Activated naive CD4-positive, alpha-beta T cell treated with anti-CD3 and anti-CD28 coated beads for 36 hours (primary cell): ENCODE measurements at places on chromosomes 5 and 9. TPM values are rescaled to one million over a fixed set of nuclear protein-coding genes. Genes with fewer than 3 reads are reported as not detected.
A peak's percentile ranks its signal among the peaks of the same experiment; 100 is the strongest.

Gene TAL2
- total RNA-seq, result not detected

DNA sequence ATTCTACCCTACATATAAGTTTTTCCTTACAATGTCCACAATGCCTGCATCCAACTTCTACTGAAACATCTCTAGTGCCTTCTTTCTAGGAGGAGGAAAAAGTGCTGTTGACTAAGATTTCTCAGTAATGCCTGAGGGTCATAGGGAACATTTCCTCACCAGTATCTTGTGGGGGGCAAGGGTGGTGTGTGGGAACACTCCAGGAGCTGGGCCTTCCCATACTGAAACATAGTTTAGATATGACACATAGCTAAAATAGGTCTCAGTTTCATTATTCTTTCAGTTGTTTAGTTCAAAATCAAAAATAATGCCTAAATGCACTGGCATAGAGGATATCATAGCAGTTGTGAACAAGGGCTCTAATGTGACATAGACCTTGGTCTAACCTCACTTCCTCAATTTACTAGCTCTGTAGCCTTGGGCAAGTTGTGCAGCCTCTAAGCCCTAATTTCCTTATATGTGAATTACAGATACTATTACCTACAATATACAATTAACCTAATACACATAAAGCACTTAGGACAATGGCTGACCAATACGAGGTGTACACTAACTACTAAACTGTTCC lies 66.1 kb downstream of the HAPLN1 start:
- DNase-seq, result no peak

GRCh38 chr5:87069974-87070608 lies 197.6 kb upstream of the RASA1 start:
- DNase-seq, result peak; percentile 10

DNA sequence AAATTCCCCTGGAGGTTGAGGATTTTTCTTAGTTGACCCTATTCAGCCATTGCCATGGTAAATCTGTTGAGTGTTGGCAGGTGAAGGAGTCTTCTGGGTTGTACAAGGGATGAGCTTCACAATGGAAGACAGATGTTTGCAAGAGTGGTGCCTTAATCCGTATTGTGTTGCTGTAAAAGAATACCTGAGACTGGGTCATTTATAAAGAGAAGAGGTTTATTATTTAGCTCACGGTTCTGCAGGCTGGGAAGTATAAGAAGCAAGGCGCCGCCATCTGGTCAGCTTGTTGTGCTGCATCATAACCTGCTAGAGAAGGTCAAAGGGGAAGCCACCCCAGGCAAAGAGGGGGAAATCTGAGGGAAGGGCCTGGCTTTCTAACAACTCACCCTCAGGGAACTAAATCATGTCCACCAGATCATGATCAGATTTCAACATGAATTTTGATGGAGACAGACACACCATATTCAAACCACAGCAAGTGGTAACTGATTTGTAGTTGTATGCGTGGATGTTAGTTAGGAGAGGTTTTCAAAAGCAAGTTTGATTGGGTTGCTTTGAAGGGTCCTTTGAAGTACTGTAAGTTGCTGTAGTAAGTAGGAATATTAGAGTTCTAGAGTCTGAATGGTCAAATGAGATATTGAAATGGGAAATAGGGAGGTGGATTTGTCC lies 2.5 kb downstream of the TNPO1 start:
- peak; percentile 74 for DNase-seq

- no peak for DNase-seq
These were observed 57.1 kb downstream of the IPPK start for GRCh38 chr9:92612816-92613215.

Gene LHX3
- total RNA-seq, result not detected

Gene PPP2CA
- 135 TPM for total RNA-seq

DNA sequence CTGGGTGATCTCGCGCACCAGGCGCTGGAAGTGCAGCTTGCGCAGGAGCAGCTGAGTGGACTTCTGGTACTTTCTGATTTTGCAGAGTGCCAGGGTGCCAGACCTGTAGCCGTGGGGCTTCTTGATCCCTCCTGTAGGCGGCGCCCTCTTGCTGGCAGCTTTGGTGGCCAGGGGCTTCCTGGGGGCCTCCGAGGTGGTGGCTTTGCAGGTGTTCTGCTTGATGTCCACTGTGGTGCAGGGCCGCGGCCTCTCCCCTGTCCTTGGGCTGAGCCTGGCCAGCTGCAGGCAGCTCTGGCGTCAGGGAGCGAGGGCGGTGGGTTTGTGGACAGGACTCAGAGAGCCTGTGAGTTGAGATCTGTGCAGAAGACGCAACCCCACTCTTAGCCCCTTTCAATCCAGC lies 36.1 kb downstream of the TAF11L14 start:
- no peak for DNase-seq

DNA sequence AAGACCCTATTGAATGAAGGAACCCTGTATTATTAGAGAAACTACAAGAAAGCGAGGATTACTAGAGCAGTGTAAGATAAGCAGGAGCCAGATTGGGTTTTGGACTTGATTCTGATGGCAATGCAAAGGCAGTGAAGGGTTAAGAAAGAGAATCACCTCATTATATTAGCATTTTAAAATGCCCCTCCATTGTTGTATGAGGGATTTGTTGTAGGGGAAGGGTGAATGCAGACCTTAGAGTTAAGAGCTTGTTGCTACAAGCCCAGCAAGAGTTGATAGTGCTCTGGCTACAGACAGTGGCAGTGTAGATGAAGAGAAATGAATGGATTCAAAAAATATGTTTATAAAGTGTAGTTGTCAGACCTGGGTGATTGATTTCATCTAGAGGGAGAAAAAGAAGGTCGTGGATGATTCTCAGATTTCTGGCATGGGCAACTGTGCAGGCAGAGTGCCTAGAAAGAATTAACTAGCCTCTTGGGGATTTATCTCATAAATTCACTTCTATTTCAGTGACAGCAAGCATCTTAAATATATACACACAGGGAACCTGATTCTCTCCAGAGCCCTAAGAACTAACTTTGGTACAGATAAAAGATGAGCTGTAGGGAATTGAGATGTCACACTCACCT lies 344.8 kb downstream of the ARRDC3 start:
- no peak for DNase-seq

DNA sequence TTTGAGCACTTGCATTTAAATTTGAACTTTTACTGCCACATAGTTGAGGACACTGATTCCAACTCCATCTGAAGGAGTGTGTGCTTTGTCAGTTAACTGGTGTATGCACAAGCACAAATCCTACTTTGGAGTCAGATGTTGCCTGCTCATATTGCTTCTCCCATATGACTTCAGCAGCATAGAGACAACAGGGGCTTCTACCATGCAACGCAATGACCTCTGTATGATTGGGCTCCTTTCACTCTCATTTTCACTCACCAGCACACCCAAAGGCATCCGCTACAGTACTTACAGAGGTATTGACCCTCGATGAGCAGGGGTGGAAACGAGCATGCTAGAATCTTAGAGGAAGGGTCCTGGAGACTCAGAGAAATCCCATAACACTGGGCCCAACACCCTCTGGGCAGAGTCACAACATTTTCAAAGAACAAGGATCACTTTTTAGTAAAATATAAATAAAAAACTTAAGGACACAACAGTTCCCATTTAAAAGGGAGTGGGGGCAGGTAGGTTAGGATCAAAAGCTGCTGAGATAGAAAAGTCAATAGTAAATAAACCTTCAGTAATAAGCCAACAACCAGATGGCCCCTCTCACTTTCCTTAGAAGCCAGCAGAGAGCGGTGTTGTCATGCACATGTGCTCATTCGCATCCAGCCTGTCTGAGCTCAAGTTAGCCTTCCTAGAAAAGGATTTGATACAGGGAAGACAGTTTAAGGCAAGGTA lies 203.8 kb downstream of the SNCAIP start:
- DNase-seq, result peak; percentile 14

Gene NUP188
- 101 TPM for total RNA-seq

GRCh38 chr5:148836272-148837250 lies 10.2 kb downstream of the ADRB2 start:
- no peak for DNase-seq

DNA sequence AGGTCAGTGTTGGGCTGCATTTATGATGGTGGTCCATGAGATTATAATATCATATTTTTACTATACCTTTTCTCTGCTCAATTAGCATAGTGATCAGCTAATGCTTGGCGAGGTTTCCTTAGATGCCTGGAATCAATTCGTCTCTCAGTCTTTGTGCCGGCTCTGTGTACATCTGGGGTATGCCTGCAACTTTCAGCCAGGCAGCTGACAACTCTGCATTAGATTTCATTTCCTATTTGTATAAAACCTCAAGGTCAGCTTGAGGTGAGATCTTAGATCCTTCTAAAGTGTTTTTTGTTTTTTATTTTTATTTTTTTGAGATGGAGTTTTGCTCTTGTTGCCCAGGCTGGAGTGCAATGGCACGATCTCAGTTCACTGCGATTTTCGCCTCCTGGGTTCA lies 86.8 kb downstream of the MELK start:
- DNase-seq, result no peak

GRCh38 chr9:70816316-70816715 lies 305.1 kb downstream of the TRPM3 start:
- no peak for DNase-seq

DNA sequence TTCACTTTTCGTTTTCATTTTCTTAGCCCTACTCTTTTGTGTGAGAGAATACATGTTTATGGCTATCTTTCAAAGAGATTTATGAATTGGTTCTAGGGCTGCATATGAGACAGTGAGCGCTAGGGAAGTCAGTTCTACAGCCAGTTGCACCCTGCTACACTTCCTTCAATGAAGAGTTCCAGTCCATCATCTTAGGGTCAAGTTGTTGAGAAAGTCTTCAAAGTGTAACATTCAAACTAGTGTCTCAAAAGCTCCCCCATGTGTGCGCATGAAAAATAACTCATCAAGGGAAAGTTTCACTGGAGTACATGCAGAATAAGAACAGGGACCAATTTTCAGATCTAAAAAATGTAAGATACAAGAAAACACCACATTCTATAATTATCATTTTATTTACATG lies 317.2 kb downstream of the DEPDC1B start:
- no peak for DNase-seq

Gene COL5A1
- 0.10 TPM for total RNA-seq

- no peak for DNase-seq
These were observed 617.9 kb downstream of the BNC2 start for GRCh38 chr9:16252616-16253015.

- DNase-seq, result no peak
These were observed 34.2 kb upstream of the HSD17B4 start for GRCh38 chr5:119417891-119418605.

- no peak for DNase-seq
These were observed 1238.0 kb upstream of the NUDT12 start for GRCh38 chr5:104800440-104801048.

GRCh38 chr5:122413722-122414121 lies 101.7 kb downstream of the SNCAIP start:
- DNase-seq, result no peak

DNA sequence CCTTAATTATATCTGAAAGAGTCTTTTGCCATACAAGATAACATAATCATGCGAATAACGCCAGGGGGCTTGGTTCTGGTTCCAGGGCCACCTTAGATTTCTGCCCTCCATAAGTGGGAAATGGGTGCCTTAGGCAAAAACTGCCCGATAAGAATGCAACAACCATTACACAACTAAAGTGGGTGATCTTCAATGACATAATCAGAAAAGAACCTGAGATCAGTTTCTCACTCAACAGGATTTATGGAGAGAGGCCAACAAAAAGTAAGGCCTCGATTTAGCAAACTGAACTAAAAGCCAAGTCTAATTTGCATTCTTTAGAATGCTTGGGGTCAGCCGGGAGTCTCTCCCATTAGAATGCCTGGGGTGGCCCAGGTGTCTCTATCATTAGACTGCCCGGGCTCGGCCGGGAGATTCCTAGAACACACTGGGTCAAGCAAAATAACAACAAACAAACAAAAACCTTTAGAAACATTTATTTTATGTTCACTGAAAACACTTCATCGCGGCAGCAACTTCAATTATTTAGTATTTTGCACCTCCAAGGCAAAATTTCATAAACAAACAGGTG lies 194.8 kb downstream of the AUH start:
- peak; percentile 1 for DNase-seq

DNA sequence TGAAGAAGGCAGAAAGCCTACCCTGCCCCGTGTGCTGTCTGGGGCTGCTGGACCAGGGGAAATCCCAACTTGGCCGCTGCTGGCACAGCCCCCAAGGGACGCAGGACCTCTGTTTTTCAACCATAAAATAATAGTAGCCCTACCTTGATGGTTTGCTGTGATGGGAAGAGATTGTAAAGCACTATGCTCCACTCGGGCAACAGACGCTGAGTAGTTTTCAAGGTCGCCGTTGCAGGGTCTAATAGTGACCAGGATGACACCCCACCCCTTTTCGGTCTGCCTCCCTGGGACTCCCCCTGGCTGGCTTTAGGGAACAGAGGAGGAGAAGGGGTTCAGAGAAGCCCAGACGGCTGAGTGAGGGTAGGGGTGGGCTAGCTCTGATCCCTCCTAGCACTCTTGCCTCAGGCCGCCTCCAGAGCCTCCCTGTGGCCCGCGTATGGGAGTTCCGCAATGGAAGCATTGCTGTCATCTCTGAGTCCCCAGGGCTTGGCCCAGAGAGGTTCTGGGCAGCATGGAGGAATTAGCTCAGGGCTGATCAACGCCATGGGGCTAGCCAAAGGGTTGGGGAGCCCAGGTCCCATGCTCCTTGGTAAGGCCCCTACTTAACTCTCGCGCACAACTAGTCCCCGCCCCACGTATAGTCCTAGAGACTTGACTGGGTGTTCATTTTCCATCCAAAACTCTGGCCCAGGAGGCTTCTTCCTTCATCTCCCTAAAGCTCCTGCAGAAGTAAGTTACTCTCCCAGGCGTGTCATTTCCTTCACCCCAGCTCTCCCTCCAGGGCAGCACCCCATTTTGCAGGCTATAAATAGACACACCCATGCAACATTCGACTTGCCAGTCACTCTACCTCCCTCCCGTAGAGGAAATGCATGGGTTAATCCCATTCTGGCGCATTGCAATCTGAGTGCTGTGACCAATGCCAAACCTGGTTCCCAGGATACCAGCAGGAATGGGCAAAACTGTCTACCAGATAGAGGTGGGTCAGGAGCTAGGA lies 1.1 kb upstream of the IRF1 start:
- DNase-seq, result peak; percentile 70

DNA sequence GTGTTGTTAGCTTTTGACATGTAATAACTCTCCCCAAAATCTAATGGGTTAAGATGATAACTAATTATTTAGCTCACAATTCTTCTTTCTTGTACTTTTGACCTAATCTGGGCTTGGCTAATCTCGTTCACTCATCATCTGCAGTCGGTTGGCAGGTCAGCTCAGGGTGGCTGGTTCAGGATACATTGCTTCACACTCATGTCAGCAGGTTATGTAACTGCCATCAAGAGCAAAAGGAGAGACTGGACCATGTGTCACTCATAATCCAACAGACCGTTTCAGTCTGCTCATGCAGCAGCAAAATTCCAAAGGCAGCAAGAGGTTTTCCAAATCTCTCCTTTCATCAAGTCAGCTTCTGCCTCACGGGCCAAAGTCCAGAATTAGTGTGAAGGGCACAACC lies 998.4 kb upstream of the CTNND2 start:
- no peak for DNase-seq

Gene SHOC1
- not detected for total RNA-seq

DNA sequence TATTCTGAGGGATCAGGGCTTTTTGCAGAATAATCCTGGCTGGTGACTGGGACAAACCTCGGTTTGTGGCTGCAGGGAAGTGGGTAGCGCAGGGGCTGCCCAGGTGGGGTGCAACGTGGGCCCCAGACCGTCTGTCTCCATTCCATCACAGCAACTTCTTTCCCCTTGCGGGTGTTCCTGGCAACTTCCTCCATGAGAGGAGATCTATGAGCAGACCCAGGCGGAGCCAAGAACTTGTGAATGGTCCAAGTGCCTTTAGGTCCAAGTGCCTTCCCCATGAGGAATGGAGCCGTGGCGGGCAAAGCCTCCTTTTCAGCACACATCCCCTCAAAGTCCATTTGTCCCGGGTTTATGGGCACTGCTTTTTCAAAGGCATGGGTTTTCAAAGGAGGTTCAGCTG lies 136.5 kb downstream of the PHF2 start:
- DNase-seq, result no peak
